CD4-positive, alpha-beta T cell (primary cell): ENCODE measurements at places on chromosomes 3 and 15.

- DNase-seq, result no peak
Observed at GRCh38 chr3:81437683-81438082, 323.8 kb downstream of the GBE1 start.

- no peak for DNase-seq
Observed at GRCh38 chr3:41652931-41653330, 309.0 kb downstream of the ULK4 start.

DNA sequence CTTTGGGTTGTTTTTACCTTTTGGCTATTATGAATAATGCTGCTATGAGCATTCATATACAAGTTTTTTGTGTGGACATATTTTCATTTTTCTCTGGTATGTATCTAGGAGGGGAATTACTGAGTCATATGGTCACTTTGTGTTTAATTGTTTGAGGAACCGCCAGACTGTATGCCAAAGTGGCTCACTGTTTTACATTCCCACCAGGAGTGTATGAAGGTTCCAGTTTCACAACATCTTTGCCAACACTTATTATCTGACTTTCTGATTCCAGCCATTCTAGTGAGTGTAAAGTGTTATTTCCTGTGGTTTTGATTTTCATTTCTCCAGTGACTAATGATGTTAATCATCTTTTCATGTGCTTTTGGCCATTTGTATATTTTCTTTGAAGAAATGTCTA is 51.8 kb downstream of the CMTM7 start:
- no peak for DNase-seq

- DNase-seq, result no peak
Observed at GRCh38 chr3:62875558-62876002, 364 bp upstream of the CADPS start.

DNA sequence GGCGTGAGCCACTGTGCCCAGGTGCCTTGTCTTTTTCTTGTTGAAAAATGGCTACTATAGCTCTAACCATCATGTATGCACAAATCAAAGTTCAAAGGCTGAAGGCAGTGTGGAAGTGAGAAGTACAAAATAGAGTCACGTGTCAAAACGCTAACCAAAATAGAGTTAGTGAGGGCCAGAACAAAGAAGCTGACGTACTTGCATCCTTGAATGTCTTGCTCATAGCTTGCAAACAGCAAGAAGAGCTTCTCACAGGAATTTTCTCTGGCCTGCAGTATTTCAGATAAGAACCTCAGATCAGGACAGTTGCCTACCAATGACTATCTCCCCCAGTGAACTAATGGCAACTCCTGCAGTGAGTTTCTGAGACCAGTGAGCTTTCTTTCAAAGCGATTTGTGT is 713.5 kb downstream of the GRM7 start:
- DNase-seq, result no peak

GRCh38 chr3:63807961-63808565 is 11.0 kb upstream of the C3orf49 start:
- DNase-seq, result no peak

- no peak for DNase-seq
Observed at GRCh38 chr3:29914861-29915524, 634.1 kb downstream of the RBMS3 start.

GRCh38 chr3:127206611-127207516 is 13.9 kb downstream of the PRR23E start:
- no peak for DNase-seq

GRCh38 chr15:28885630-28886430 is at the start of gene APBA2:
Gene APBA2, plus strand, starts transcription at chr15:28885974. Its CDS starts 167,911 bp downstream, at chr15:29053885.
- peak; percentile 45 for DNase-seq

DNA sequence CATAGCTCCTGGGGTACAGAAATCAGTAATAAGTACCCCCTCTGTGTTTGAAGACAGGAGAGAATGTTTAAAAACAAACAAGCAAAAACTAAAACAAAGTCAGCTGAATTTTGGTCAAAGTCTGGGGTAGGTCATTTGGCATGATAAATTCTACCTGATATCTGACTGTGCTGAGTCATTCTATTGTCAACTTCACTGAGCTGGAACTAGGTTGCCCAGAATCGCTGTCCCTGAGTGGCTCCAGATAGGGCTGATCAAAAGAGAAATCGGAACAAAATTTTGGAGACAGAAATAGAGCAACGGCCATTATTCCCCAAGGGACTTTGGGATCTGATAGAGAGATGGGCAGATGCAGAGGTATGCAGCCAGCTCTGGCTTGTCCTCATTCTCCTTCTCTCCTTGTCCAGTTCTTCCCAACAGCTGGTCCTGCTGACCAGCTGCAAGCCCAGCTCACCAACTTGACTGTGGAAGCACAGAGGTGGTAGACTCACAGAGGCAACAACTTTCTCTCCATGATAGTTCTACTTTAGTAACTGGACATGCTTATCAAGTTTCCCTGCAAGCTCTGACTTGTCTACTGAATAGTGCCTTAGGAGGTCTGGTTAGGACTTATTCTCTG is 57.3 kb upstream of the MYRIP start:
- no peak for DNase-seq

DNA sequence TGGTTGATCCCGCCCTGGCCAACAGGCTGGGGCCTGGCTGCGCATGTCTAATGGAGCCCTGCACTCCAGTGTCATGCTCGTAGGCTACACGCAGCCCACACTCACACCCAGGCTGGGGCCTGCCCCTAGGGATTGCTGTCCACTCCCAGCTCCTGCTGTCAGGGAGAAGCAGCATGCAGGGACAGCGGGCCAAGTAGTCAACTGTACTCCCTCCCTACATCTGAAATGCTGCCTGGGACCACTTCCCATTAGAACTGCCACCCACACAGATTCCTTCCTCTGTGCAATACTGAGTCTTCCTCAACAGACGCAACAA is 16.1 kb downstream of the ALS2CL start:
- no peak for DNase-seq

- DNase-seq, result no peak
Observed at GRCh38 chr3:179446501-179446900, 4.8 kb downstream of the GNB4 start.

DNA sequence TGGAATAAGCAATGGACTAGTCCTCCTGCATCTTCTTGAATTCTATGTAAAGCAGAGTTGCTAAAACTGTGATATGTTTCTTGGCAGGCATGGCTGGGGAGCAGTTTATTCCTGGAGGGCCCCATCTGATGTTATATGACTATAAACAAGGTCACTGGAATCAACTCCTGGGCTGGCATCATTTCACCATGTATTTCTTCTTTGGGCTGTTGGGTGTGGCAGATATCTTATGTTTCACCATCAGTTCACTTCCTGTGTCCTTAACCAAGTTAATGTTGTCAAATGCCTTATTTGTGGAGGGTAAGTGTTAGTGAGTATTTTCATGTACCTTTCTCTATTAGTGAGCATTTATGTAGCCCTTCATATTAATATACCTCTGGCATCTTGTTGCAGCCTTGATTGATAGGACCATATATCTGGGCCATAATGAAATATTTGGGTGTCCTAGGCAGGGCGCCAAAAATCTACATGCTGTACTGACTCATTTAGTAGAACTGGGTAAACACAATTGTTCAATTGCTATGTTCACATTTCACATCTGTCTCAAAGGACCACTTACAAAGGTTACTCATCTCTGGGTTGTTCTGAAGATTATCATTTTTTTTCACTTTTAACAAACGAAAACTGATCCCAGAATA is 52.6 kb upstream of the ADGRG7 start:
- no peak for DNase-seq

DNA sequence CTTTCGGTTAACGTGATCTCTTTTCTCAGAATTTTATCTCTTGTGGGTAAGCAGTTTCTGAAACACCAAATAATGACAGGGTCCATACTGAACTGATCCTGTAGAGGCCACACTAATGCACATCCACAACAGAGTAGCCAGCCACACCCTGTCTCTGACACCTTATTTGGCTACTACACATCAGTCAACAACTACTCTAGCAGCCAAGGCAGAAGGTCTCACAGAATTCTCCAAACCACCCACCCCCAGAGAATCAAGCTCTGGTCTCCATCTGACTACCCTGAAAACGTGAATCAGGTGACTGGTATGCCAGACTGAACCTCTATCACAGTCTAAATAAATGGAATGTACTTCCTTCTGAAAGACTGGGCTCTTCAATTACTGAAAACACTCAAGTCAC is 38.0 kb downstream of the EDC3 start:
- DNase-seq, result no peak

GRCh38 chr15:24734396-24734795 is 58.8 kb downstream of the NPAP1 start:
- DNase-seq, result no peak

GRCh38 chr3:189567322-189567721 is 63.9 kb upstream of the TP63 start:
- DNase-seq, result no peak

- DNase-seq, result no peak
Observed at GRCh38 chr3:173875790-173876189, 478.2 kb downstream of the NLGN1 start.

- DNase-seq, result no peak
Observed at GRCh38 chr15:38441130-38441519, 12.8 kb upstream of the FAM98B start.

DNA sequence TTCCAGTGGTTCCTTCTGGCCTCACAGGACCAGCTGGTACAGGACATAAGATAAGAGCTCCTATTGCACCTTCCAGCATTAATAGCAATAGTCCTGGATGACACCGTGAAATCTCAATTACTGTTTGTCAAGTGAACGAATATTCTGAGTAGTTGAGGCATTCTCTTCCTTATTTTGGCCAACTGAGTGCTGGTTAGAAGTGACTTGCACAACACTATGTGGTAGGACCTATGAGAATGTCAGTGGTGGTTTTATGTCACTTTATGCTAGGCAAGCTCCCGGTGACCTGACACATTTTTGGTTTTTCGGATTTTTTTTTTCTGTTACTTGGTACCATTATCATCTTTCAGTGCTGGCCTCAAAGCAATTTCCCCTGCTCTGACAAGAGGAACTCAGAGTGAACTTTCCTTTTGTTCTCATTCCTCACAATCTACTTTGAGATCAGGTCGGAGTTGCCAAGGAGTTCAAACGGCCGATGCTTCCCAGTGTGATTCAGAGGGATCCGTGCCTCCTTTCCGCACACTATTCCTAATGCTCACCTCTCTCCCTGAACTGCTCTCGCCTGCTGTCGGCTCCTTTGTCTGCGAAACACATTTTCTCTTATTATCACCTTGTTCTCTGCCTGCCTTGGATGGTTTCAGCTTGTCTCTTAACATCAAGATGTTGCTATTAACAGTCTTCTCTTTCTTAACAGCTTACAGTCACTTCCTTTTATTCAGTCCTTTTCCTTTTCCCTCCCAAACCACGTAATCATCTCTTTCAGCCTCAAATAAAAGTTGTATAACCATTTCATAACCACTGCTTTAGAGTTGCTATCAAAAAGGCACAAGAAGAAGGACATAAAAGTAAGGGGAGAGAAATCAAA is 35.8 kb downstream of the QTRT2 start:
- peak; percentile 16 for DNase-seq

DNA sequence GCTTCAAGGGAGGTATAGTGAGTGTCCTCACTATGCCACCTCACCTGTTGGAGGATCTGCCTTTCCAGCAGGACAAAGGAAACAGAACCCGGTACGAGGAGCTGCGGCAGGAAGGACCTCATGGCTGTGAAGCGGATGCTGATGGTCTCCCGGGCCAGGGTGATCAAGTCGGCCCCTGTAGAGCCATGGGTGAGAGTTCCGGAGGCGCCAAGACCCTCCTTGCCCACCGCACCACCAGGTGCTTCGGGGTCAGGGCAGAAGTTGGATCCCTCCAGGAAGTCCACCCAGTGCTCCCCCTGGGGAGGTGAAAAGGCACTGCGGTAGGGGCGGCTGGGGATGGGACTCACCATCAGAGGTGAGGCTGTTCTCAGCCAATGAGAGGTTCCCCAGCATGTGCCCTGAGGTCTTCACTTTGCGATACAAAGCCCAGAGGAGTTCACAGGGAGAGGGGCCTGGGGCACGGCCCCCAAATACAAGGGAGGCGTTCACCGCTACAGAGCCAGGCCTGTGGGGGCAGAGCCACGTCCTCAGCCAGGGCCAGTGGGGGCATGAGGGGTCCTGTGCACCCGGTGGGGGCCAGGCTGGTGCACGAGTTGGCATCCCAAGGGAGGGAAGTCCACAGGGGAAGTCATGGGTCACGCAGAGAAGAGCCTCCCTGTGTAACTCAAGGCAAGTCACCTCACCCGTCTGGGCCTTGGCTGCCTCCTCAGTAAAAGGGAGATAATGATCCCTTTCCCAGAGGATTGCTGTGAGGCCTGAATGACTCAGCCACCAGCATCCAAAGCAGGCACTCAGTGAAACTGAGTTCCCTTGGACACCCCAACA is 27.7 kb downstream of the C15orf39 start:
- DNase-seq, result no peak

GRCh38 chr3:42118762-42119361 is 27.7 kb downstream of the TRAK1 start:
- peak; percentile 20 for DNase-seq

GRCh38 chr3:32733631-32734229 is 48.7 kb downstream of the CNOT10 start:
- DNase-seq, result no peak

DNA sequence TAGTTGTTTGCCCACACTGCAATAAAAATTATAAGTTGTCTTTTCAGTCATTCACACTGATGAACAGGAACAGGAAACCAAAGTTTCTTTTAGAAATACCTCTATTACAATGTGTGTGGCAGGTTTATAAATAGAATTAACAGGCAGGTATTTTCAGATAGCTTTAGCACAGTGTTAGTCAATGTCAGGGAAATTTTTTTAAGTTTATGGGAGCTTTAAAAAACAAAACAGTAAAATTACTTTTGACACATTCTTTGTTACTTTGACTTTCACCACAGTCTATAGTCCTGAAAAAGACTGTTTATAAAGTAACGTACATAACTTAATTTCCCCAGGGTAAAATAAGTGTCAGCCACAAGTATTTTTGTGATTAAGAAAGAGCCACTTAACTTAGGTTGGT is 38.1 kb downstream of the SERPINI1 start:
- DNase-seq, result no peak

DNA sequence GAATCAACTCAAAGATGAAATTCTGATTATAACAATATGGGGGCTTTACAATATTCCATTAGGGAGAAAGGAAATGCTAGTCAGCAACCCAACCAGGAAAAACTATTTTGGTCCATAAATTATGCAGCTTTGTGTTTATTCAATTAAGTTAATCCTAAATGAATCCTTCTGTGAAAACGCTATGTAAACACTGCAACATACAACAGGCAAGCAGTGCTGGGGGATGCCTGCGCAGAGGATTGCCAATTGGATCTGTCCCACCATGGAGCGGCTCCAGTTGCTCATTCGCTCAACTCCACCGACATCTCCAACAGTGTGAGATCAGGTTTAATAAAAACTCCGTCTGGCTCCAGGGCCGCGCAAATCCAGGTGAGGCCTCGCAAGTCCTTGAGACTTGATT is 290.5 kb upstream of the VEPH1 start:
- no peak for DNase-seq

- DNase-seq, result no peak
Observed at GRCh38 chr15:85607842-85608241, 186.9 kb downstream of the KLHL25 start.

- DNase-seq, result no peak
Observed at GRCh38 chr3:113275583-113275928, 64.2 kb downstream of the BOC start.

GRCh38 chr15:41671656-41672648 is 11.7 kb downstream of the MGA start:
- no peak for DNase-seq
